ENCODE measurements at places on chromosomes 13 and 19.

DNA sequence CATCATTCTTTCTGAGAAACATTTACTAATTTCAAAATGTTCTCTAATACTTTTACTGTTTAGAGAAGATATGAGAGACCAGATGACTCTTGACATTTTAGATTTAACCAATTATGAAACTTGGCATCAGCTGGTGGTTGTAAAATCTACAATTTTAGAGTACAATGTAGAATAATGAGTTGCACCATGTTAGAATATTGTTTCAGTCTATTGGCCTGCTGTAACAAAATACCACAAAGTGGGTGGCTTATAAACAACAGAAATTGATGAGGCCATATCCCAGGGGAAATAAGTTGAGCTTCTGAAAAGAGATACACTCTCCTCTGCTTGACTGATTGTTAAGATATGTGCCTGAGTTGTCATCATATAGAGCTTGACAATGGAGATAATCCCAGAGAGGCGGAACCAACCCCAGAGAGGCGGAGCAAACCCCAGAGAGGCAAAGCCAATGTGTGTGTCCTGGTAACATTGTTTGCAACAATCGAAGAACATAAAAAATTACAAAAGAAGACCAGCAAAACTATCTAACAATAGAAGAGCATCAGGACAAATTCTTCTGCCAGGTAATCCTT is 373.0 kb upstream of the SLITRK1 start:
- no peak overlapping the region for H3K27ac ChIP-seq
- DNase-seq: no peak
- no peak overlapping the region for H3K4me3 ChIP-seq
- no peaks in the 10 kb centered on the region for H3K27me3 ChIP-seq
- H3K4me1 ChIP-seq: no peaks in the 10 kb centered on the region
- peaks cover 13% of the 10 kb centered on the region for H3K36me3 ChIP-seq

DNA sequence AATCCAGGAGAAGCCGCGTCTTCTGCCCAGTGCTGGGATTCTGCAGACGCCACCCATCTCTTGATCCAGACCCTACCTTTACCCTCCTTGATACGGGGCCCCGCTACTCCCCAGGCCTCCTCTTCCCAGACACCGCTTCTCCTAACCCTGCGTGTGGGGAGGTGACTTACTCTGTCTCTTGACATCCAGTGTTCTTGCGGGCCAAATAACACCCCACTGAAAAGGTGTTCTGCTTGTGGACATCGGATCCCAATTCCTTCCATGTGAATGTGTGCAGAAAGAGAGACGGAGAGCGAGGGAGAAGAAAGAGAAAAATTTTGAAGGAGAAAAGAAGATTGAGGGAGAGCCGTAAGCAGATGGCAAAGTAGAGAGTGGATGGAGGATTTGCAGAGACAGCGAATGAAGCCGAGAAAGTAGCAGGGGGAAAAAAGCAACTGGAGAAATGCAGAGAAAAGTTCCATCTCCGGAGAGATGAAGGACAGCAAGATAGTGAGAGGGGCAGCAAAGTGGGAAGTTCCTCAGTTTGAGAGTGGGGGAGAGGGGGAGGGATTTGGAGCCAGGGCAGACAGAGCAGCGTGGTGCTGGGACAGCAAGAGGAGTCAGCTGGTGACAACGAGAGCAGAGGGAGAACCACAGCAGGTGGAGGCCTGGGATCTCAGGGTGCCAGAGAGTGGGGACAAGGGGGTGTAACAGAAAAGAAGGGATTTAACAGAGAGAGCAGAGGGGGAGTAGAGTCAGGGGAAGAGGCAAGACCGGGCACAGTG is 814 bp downstream of the ZNF480 start:
- H3K4me1 ChIP-seq: peaks cover 13% of the 10 kb centered on the region
- DNase-seq: no peak
- no peaks in the 10 kb centered on the region for H3K27me3 ChIP-seq
- H3K27ac ChIP-seq: peak overlapping the region; percentile 88
- H3K4me3 ChIP-seq: peak overlapping the region; percentile 84
- peaks cover 55% of the 10 kb centered on the region for H3K36me3 ChIP-seq

- H3K36me3 ChIP-seq: no peaks in the 10 kb centered on the region
- no peak overlapping the region for H3K4me3 ChIP-seq
Observed at GRCh38 chr13:53136554-53137215, 108.1 kb downstream of the OLFM4 start.

DNA sequence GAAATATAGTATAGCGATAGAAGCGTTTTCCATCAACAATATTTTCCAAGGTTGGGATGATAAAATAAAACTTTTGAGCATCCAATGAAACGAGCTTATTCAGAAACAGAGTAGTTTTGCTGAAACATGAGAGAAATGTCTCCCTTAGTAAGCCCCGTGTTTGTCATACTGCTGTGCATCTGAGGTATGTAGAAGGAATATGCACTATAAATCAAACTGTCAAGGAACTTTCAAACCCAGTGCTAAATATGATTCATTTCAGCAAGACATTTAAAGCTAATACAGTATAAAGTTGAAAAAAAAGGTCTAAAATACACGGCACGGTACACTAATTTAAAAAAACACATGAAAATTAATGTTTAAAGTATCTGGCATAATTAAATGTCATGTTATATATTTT is 546.2 kb downstream of the SLITRK5 start:
- no peaks in the 10 kb centered on the region for H3K36me3 ChIP-seq
- no peaks in the 10 kb centered on the region for H3K27me3 ChIP-seq
- peaks cover 16% of the 10 kb centered on the region for H3K4me1 ChIP-seq
- DNase-seq: no peak
- no peak overlapping the region for H3K4me3 ChIP-seq

- DNase-seq: no peak
- H3K27me3 ChIP-seq: no peaks in the 10 kb centered on the region
- no peak overlapping the region for H3K4me3 ChIP-seq
- no peak overlapping the region for H3K27ac ChIP-seq
- no peaks in the 10 kb centered on the region for H3K4me1 ChIP-seq
Observed at GRCh38 chr19:15859187-15859586, 38.7 kb downstream of the CYP4F2 start.

DNA sequence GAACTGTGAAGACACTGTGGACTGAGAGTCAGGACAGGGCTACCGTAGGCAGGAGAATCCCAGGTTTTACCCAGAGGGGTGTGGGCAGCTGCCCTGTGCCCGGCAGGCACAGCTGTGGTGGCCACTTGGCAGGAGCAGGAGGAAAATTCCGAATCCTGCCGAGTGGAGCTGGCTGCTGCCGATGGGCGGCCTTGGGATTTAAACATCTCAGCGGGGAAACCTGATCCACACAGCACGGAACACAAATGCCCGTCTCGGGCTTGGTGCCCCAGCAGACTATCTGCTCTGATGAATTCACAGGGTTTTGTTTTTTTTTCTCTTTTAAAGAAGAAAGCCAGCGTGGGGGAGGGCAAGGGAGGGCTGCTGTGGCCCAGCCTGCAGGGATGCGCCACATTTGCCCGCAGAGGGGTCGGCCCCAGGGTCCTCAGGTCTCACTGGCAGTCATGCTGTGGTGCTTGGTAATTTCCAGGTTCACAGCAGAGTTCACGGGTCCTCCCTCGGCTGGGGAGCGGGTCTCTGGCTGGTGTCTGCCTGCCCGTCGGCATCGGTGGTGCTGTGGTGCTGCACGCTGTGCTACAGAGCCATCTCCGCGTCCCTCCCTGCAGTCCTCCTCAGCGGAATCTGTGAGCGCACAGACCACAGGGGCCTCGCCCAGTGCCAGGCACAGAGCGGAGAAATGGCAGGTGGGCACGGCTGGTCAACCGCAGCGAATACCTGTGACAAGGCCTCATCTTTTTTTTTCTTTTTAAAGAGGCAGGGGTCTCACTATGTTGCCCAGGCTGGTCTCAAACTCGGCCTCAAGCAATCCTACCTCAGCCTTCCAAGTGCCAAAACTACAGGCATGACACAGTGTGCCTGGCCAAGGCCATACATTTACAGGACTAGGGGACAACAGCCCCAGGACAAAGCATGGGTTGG is 28.1 kb downstream of the MPND start:
- H3K4me3 ChIP-seq: no peak overlapping the region
- no peak for DNase-seq
- H3K36me3 ChIP-seq: no peaks in the 10 kb centered on the region
- peaks cover 61% of the 10 kb centered on the region for H3K4me1 ChIP-seq
- H3K27ac ChIP-seq: peak overlapping the region; percentile 59
- no peaks in the 10 kb centered on the region for H3K27me3 ChIP-seq

DNA sequence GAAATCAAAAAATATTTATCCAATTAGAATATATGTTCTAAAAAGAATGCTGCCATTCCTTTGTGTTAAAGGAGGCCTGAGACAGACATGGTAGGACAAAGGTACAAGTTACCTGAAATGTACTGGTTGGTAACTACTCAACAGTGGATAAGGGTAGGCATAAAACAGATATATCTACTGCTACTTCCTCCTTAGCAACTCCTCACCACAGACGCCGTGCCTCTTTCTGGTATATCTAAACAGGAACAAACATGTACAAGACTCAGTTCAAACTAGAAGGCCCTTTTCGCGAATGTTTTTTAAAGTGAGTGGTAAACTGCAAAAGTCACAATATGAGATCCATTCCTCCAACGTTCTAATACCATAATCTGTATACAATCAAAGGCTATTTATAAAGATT is 86.9 kb downstream of the TBC1D4 start:
- H3K4me3 ChIP-seq: no peak overlapping the region
- DNase-seq: no peak
- H3K4me1 ChIP-seq: peaks cover 5% of the 10 kb centered on the region
- H3K27me3 ChIP-seq: no peaks in the 10 kb centered on the region

GRCh38 chr19:58586133-58586765 is 13.1 kb upstream of the MZF1 start:
- peaks cover 7% of the 10 kb centered on the region for H3K36me3 ChIP-seq
- H3K4me3 ChIP-seq: no peak overlapping the region
- peaks cover 4% of the 10 kb centered on the region for H3K4me1 ChIP-seq
- DNase-seq: no peak
- H3K27ac ChIP-seq: no peak overlapping the region
- H3K27me3 ChIP-seq: no peaks in the 10 kb centered on the region

- no peaks in the 10 kb centered on the region for H3K4me1 ChIP-seq
- H3K36me3 ChIP-seq: no peaks in the 10 kb centered on the region
- H3K4me3 ChIP-seq: no peak overlapping the region
- DNase-seq: no peak
Observed at GRCh38 chr13:100962585-100962984, 288.0 kb upstream of the TMTC4 start.

DNA sequence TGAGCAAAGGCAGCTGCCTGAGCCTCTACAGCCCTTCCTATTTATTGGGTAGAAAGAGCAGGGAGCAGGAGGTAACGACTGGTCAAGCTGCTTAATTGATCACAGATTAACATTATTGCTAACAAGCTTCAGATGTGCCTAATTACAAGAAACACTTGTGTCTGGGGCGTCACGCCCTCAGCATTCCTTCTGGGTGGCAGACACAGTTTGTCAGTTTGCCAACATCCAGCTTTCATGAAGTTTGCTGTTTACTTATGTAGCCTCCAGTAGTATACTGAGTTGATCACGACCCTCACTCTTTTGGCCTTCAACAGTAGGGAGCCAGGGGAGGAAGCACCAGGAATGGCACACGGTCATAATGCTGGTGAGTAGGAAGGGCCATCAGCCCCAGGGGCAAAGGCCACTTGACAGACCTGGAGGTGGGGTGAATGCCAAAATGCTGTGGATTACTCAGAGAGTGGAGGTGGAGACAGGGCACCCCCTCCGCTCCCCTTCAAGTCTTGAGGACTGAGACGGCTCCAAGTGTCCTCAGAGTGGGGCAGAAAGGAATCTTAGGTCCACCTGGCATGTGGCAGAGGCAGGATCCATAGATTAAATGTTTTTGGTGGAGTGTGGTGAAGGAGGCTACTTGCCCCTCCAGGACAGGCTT is 34.9 kb upstream of the PSPC1 start:
- no peak for DNase-seq
- H3K27me3 ChIP-seq: no peaks in the 10 kb centered on the region
- no peak overlapping the region for H3K27ac ChIP-seq
- no peak overlapping the region for H3K4me3 ChIP-seq

DNA sequence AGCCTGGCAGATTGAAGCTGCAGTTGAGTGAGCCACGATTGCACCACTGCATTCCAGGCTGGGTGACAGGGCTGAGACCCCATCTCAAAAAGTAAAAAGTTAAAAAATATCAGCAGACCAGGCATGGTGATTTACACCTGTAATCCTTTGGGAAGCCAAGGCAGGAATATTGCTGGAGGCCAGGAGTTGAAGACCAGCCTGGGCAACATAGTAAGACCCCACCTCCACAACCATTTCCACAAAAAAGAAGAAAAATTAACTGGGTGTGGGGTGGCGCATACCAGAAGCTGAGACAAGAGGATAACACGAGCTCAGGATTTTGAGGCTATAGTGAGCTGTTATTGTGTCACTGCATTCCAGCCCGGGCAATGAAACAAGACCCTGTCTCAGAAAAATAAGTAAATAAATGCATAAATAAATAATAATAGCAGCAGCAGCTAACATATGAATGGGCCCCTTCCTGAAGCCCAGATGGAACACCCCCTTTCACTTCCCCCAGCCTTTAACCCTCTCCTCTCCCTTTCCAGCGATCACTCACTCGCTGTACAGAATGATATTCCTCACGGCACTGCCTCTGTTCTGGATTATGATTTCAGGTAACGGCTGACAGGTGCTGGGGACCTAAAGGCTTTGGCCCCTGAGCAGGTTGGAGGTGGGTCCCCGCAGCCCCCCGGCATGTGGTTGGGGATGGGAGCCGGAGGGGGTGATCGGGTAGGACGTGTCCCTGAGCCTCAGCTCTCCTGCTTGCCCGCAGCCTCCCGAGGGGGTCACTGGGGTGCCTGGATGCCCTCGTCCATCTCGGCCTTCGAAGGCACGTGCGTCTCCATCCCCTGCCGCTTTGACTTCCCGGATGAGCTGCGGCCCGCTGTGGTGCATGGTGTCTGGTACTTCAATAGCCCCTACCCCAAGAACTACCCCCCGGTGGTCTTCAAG is 3.2 kb downstream of the MAG start:
- peaks cover 35% of the 10 kb centered on the region for H3K4me1 ChIP-seq
- no peak overlapping the region for H3K27ac ChIP-seq
- no peak overlapping the region for H3K4me3 ChIP-seq
- no peaks in the 10 kb centered on the region for H3K27me3 ChIP-seq
- no peaks in the 10 kb centered on the region for H3K36me3 ChIP-seq

DNA sequence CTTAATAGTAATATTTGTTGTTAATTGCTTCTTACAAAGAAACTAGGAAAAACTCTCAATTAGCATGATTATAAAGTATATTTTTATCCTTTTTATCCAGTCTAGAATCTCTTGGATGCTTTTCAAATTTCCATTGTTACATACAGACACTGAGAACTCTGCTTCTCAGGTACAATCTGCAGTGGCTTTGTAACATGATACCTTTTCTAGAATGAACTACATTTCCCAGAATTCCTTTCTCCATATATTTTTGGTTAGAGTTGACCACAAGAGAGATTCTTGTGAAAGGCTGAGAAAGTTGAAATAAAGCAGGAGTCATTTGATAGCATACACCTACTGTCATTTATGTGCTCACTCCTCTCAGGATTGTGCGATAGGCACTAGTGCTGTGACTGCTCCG is 148.6 kb downstream of the SLITRK6 start:
- DNase-seq: no peak
- no peaks in the 10 kb centered on the region for H3K27me3 ChIP-seq
- no peak overlapping the region for H3K27ac ChIP-seq
- H3K4me1 ChIP-seq: peaks cover 18% of the 10 kb centered on the region

DNA sequence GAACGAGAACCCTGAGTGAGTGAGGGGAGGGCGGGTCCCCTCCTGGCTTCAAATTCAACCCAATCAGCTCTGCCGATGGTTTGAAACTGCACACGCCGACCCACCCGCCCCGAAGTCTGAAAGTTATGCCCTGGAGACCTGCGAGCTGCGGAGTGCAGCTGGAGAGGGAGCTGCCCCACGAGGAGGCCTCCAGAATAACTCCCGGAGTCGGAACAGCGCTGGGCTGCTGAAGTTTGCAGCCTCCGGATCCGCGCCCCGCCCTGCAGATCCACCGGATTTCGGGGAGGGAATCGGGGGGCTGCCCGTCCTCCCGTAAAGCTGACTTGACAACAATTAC is 7.0 kb downstream of the POU4F1 start:
- DNase-seq: no peak
- H3K4me3 ChIP-seq: no peak overlapping the region
- H3K4me1 ChIP-seq: peaks cover 1% of the 10 kb centered on the region
- peaks cover 99% of the 10 kb centered on the region for H3K27me3 ChIP-seq
- H3K27ac ChIP-seq: no peak overlapping the region
